ENCODE measurements at places on chromosomes 16 and 17. TPM values are rescaled to one million over a fixed set of nuclear protein-coding genes. Genes with fewer than 3 reads are reported as not detected.

- no peak overlapping the region for H3K4me3 ChIP-seq
- H3K36me3 ChIP-seq = no peaks in the 10 kb centered on the region
- H3K4me1 ChIP-seq = no peaks in the 10 kb centered on the region
- DNase-seq = no peak
- H3K27me3 ChIP-seq = peaks cover 15% of the 10 kb centered on the region
Observed at GRCh38 chr16:22623351-22623781, 112.7 kb downstream of the NPIPB5 start.

GRCh38 chr17:75480281-75480680, 23.8 kb downstream of the TMEM94 start:
- H3K4me3 ChIP-seq = no peak overlapping the region
- peak; percentile 22 for DNase-seq
- no peak overlapping the region for H3K27ac ChIP-seq
- H3K27me3 ChIP-seq = no peaks in the 10 kb centered on the region
- no peaks in the 10 kb centered on the region for H3K36me3 ChIP-seq
- H3K4me1 ChIP-seq = peaks cover 28% of the 10 kb centered on the region

GRCh38 chr17:30112794-30113193, 3.8 kb upstream of the NSRP1 start:
- H3K4me3 ChIP-seq = no peak overlapping the region
- H3K36me3 ChIP-seq = no peaks in the 10 kb centered on the region
- no peak overlapping the region for H3K27ac ChIP-seq
- no peak for DNase-seq
- H3K27me3 ChIP-seq = no peaks in the 10 kb centered on the region

DNA sequence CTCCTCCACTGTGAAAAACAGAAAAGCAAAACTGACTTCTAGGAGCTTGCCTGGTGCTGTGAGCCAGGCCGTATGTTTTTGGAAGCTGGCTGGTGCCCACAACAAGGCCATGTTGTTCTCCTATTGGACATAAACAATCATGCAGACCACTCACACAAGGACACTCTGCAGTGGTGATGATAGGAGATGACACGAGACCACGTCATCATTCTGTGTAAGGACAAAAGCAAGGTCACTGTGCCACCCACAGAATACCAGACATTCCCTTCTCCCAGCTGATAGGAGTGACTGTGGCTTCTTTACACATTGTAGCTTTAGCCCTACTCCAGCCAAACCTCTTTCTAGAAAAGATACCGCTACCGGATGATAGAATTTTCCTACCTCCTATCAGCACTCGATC, 47.7 kb upstream of the LCMT1 start:
- H3K36me3 ChIP-seq = no peaks in the 10 kb centered on the region
- no peak overlapping the region for H3K4me3 ChIP-seq
- H3K27ac ChIP-seq = peak overlapping the region; percentile 42
- peak; percentile 10 for DNase-seq

DNA sequence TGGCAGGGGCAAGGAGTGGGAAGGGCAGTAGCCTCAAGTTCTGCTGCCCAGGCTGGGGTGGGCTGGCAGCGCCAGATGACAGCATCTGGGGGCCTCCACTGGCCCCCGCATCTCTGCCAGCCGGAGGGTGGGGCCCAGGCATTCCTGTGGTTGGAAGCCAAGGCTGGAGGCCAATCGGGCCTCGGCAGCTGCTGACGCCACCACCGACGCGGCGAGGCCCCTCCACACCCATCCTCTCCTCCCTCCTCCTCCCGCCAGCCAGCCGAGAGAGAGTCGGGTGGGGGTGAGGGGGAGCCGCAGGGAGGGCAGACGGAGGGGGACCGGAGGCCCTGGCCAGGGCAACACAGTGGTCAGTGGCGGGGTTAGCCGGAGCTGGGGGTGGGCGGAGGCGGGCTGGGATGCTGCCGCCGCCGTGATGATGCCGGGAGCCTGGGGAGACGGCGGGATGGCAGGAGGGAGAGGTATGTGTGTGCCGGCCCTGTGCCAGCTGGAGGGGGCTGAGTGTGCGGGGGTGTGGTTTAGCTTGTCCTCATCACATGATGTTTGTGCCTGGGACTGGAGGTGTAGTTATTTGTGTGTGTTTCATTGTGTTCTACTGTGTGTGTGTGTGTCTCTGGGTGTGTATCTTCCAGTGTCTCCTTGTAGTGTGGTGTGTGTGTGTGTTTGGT, 36.6 kb downstream of the ARHGAP23 start:
- no peaks in the 10 kb centered on the region for H3K27me3 ChIP-seq
- DNase-seq = peak; percentile 86
- peak overlapping the region; percentile 63 for H3K4me3 ChIP-seq
- peaks cover 45% of the 10 kb centered on the region for H3K36me3 ChIP-seq
- H3K27ac ChIP-seq = peak overlapping the region; percentile 65

GRCh38 chr17:50198026-50198669, 3.3 kb downstream of the COL1A1 start:
- H3K27me3 ChIP-seq = peaks cover 8% of the 10 kb centered on the region
- H3K4me3 ChIP-seq = no peak overlapping the region
- no peaks in the 10 kb centered on the region for H3K36me3 ChIP-seq

DNA sequence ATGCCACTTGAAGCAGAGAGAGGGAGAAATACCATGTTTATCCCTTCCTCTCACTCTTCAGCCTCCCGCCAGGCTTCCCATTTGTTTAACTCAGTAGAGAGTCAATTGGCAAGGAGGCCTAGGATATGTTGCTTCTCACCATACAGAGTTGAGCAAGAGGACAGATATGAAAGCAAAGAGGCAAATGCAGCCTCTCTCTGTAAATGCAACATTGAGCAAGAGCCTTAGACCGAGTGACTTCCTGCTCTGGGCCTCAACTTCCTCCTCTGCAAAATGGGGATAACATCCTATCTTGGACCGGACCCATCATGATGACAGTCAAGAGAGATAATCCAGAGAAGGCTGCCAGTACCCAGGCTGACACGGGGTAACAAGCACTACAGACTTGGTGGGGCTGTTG, 36.8 kb downstream of the SOCS1 start:
- H3K4me3 ChIP-seq = no peak overlapping the region
- no peaks in the 10 kb centered on the region for H3K27me3 ChIP-seq
- no peak for DNase-seq
- H3K27ac ChIP-seq = no peak overlapping the region

DNA sequence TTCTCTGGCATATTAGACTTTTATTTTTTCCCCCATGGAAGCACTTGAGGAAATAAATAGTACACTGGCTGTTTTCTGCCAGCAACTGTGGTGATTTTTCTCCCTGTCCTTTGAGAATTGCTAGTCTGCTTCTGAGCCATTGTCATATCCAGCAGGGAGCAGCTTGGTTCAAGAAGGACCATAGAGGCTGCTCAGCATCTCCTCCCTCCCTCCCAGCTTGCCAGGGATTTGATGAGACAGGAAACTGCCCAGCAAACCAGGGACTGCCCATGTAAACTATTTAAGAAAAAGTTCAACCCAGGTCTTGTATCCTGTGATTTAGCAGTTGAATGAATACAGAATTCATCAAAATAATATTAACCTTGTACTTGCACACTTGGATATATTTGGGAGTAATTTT, 39.5 kb downstream of the CYB5B start:
- H3K27me3 ChIP-seq = no peaks in the 10 kb centered on the region
- peaks cover 2% of the 10 kb centered on the region for H3K36me3 ChIP-seq
- H3K4me3 ChIP-seq = no peak overlapping the region
- no peak overlapping the region for H3K27ac ChIP-seq
- no peak for DNase-seq

GRCh38 chr17:15051933-15052332, 213.2 kb downstream of the PMP22 start:
- H3K27me3 ChIP-seq = peaks cover 9% of the 10 kb centered on the region
- H3K4me1 ChIP-seq = no peaks in the 10 kb centered on the region
- H3K36me3 ChIP-seq = no peaks in the 10 kb centered on the region
- no peak overlapping the region for H3K4me3 ChIP-seq

DNA sequence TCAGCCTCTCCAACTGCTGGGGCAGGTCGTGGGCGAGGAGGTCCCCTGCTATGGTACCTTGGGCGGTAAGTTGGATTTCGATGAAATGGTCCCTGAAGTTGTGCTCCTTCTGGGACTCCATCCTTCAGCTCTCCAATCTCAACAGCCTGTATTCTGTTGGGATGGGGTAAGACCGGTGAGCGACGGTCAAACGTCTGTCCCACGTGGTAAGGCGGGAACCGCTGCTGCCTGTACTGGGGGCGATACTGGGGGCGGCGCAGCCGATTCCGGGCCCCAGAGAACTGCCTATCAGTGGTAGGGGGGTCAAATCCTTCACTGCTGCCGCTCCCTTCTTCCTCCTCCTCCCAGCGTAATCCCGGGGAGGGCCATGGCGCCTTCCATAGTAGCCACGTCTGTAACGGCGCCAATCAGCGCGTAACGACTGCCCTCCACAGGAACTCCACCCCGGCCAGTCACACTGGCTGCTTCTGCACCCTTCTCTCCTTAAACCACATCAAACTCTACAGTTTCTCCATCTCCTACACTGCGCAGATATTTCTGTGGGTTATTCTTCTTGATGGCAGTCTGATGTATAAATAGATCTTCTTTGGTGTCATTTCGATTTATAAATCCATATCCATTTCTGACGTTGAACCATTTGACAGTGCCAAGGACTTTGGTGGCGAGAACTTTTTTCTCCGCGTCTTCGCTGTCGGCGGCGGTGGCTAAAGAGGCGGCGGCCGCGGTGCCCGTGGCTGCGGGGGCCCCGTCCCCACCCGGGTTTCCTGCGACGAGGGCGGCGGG, 41.1 kb downstream of the AHSP start:
- DNase-seq = no peak
- H3K27me3 ChIP-seq = no peaks in the 10 kb centered on the region
- H3K36me3 ChIP-seq = no peaks in the 10 kb centered on the region
- H3K4me3 ChIP-seq = no peak overlapping the region

DNA sequence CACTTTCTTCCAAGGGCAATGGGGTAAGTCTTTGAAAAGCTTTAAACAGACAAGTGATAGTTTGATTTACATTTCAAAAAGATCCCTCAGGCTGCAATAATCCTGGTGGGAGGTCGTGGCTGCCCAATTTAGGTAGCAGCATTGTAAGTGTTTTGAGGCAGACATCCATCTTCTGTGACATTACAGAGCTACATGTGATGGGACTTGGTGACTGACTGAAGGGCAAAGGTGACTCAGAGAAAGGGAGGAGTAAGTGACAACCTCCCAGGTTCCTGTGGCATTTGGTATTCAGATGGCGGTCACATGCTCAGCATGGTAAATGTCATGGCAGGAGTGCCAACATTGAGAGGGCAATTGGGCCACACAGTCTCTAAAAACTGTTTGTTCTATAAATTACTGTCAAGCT, 26.5 kb downstream of the STAT3 start:
- H3K36me3 ChIP-seq = no peaks in the 10 kb centered on the region
- H3K4me1 ChIP-seq = no peaks in the 10 kb centered on the region
- H3K27ac ChIP-seq = no peak overlapping the region

DNA sequence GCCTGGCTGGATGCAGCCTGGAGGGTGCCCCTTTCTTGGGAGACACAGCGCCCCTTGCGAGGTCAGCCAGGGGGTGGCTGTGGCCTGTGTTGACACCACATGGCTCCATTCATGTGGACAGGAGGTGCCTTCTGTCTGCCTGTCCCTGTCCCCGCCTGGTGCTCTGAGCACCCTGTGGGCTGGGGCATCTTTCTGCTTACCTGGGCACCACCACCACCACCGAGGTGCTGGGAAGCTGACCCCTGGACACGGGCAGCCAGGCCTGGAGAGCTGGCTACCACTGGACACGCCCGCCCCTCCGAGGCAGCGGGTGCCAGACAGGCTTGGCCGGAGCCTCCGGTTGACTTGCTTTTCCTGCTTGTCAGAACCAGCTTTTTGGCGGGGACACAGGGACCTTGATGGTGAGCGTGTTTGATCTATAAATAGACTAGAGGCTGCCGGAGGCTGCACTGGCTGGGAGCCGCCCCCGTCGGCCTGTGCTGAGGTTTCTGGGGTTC, 121.3 kb upstream of the GSE1 start:
- no peaks in the 10 kb centered on the region for H3K27me3 ChIP-seq
- H3K27ac ChIP-seq = no peak overlapping the region
- no peaks in the 10 kb centered on the region for H3K4me1 ChIP-seq

GRCh38 chr17:50966163-50966666, 100.1 kb upstream of the TOB1 start:
- H3K4me3 ChIP-seq = no peak overlapping the region
- no peaks in the 10 kb centered on the region for H3K4me1 ChIP-seq
- no peaks in the 10 kb centered on the region for H3K27me3 ChIP-seq
- DNase-seq = no peak

GRCh38 chr16:66751053-66751302, 431 bp downstream of the DYNC1LI2 start:
- DNase-seq = peak; percentile 44
- no peaks in the 10 kb centered on the region for H3K27me3 ChIP-seq
- peaks cover 43% of the 10 kb centered on the region for H3K36me3 ChIP-seq
- peaks cover 11% of the 10 kb centered on the region for H3K4me1 ChIP-seq
- H3K27ac ChIP-seq = peak overlapping the region; percentile 84

- no peak for DNase-seq
- no peak overlapping the region for H3K4me3 ChIP-seq
- H3K27ac ChIP-seq = no peak overlapping the region
- no peaks in the 10 kb centered on the region for H3K4me1 ChIP-seq
Observed at GRCh38 chr16:13606804-13607203, 313.1 kb upstream of the ERCC4 start.

DNA sequence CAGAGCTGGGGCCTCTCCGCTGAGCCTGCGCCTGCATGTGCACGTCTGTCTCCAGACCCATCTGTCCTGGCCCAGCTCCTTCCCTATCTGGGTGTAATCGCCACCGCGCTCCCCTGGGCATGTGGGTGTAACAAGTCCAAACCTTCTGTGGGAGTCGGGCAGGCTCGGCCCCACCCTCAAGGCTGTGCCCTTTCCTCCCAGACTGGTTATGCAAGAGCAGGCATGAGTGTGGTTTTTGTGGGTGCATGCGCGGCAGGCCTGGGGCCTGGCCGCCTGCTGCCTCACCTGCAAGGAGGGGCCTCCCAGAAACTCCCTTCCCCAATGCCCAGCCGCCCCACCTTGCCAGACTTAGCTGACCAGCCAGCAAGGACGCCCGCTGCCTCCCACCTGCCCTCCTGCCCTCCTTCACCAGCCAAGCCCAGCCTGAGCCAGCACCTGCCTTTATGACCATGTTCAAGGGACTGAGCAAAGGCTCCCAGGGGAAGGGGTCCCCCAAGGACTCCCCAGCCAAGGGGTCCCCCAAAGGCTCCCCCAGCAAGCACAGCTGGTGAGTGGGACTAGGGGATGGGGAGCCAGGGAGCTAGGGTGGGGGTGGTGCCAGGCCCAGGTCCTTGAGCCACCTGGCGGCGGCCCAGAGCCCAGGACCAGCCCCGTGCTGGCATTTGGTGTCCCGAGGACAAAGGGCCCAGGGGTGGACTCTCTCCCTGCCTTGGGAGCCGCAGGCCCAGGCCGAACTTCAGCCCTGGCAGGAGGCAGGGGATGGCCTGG, at the start of gene EVPLL:
TSS of gene EVPLL (plus strand) at position 342 of the 768 bp plus-strand sequence. CDS start 3,160 bp downstream, outside the sequence.
- no peaks in the 10 kb centered on the region for H3K36me3 ChIP-seq
- H3K27me3 ChIP-seq = peaks cover 33% of the 10 kb centered on the region
- H3K4me3 ChIP-seq = no peak within 1 kb of the TSS

Gene KRTAP4-8
- total RNA-seq = not detected

Gene C17orf50
- not detected for total RNA-seq

Gene BRIP1
- total RNA-seq = 38.4 TPM

Gene ITGB4
- total RNA-seq = 4.3 TPM

Gene SLC38A8
- total RNA-seq = not detected
